Aorta (tissue), 5 donors: ENCODE measurements at places on chromosomes 16 and 17. TPM values are rescaled to one million over a fixed set of nuclear protein-coding genes. Genes with fewer than 3 reads are reported as not detected.

The GDPD1 gene
- 1.5 TPM for total RNA-seq

The TBC1D28 gene
- not detected for total RNA-seq

The MYH1 gene
- not detected for total RNA-seq

The KPNB1 gene
- 171 TPM for total RNA-seq

The TBC1D3H gene
- not detected for total RNA-seq

The HS3ST3B1 gene
- total RNA-seq, result 0.63 TPM

The SPSB3 gene
- 33.6 TPM for total RNA-seq

The OR1F1 gene
- not detected for total RNA-seq

The STH gene
- total RNA-seq, result not detected

The ALOX15B gene
- 1.0 TPM for total RNA-seq

- peak; percentile 52 for DNase-seq
These were observed 292.0 kb downstream of the CPPED1 start for GRCh38 chr16:12511708-12512107.

- DNase-seq, result no peak
These were observed 28.0 kb downstream of the GNA13 start for GRCh38 chr17:65028545-65028843.

DNA sequence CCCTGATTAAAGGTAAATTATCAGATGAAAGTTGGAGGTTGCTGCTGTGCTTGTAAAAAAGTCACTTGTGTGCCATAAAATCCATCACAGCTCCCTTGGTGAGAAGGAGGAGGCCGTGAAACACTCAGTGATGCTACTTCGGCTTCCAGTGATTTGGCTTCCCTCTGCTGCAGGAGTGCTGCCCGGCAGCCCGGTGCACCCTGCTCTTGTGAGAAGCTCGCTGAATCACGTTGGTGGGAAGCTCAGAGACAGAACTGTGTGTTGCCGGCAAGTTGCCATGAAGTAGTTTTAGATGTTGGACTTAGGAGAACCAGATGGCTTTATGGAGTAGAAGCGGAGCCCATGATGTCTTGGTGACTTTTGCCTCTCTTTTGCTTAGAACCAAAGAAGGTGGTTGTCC is 33.3 kb downstream of the MSI2 start:
- no peak for DNase-seq

- peak; percentile 83 for DNase-seq
These were observed 3.2 kb upstream of the METRN start for GRCh38 chr16:711548-712320.

DNA sequence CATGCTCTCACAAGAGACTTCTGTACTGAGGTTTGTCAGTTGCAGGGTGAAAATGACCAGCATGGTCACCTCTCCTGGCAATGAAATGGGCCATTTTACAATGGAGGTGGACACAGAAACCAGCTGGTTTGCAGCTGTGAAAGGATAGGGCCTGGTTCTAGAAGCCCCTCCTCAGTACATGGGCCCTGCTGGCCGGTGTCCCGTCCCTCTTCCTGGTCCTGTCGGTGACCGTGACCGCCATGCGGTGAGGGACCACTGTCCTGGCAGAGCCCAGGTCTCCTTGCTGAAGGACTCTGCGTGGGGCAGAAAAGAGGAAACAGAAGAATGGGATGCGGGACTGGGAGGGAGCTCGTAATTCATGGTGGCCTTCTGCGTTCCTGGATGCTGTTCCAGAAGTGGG is 76.0 kb upstream of the ZNF423 start:
- peak; percentile 56 for DNase-seq

DNA sequence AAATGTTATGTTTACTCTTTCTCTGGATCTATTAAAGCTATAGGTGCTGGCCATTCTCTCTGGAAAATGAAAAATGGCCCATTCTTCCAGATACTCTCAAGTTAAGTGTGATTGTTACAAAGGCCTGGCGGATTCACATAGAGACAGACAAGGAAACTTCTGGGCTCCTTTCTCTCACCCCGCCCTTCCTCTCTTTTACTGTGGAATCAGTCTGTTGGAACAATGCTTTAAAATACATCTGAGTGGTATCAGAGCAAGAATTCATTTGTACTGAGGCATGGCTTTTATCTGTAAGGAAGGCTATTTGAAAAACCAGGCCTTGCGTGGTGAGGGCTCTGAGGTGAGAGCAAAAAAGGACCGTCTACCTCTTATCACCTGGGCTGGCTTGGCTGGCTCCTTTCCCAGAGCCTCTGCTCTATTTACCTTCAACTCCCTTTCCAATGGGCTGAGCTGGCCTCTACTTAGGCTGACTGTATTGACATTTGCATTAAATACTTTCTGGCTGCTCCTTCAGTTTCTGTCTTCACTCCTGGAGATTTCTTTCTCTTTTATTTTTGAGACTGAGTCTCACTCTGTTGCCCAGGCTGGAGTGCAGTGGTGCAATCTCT is 274.0 kb downstream of the PHKB start:
- DNase-seq, result no peak

GRCh38 chr16:53689636-53690035 is 14.0 kb downstream of the RPGRIP1L start:
- DNase-seq, result no peak

GRCh38 chr16:7268182-7268581 is 64.5 kb upstream of the RBFOX1 start:
- no peak for DNase-seq

GRCh38 chr16:85446951-85447692 is 166.0 kb upstream of the GSE1 start:
- no peak for DNase-seq

DNA sequence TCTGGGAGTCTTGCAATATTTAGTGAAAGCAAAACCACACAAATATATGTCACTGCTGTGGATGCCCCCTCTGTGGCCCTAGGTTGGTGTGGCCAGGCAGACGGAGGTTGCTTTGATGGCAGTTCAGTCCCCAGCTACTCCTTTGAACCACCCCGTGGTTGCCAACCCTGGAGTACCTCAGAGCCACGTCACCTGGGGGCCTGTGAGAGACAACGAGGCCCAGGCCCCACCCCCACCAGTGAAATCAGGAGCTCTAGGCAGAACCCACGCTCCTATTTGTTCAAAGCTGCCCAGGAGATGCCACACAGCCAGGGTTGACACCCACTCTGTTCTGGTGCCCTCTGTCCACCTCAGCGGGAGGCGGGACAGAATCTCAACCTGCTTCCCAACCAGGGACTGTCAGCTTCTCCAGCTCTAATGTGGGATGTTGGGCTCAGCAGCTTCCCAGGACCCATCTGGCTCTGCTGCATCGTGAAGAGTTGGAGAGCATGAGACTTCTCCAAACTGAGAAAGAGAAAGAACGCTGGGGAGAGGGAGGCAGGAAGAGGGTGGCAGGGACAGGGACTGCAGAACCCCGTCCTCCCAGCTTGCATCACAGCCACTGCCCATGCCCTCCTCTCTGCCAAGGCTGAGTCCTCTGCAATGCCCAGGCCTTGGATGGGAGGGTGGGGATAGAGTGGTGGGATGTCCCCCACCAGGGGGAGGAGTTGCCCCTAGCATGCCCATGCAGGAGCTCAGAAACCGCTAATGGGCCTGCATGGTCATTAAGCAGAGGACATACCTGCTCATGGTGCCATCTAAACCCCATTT is 81.8 kb downstream of the C16orf78 start:
- DNase-seq, result peak; percentile 33

DNA sequence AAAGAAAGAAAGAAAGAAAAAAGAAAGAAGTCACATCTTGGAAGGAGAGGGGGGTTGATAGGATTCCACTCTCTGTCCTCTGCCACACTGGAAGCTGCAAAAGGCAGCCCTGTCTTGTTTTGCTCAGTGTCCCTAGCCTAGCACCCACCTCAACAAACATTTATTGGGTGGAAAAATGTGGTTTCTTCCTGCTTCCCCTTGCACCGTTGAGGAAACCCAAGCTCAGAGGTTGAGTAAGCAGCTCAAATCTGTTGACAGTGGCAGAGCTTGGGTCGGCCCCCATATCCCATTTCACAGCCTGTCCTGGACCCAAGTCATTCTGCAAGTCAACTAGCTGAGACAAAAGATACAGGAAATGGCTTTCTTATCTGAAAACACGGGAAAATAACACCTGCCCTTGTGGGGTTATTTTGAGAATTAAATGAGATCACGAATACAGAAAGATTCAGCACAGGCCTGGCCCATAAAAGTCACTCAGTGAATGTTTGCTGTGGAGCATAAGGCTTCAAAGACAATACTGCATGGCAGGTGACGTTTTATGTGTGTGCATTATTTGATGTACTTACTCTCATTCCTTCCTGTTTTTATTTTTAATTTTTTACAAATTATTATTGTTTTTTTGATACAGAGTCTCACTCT is 63.6 kb downstream of the SCNN1B start:
- DNase-seq, result no peak

DNA sequence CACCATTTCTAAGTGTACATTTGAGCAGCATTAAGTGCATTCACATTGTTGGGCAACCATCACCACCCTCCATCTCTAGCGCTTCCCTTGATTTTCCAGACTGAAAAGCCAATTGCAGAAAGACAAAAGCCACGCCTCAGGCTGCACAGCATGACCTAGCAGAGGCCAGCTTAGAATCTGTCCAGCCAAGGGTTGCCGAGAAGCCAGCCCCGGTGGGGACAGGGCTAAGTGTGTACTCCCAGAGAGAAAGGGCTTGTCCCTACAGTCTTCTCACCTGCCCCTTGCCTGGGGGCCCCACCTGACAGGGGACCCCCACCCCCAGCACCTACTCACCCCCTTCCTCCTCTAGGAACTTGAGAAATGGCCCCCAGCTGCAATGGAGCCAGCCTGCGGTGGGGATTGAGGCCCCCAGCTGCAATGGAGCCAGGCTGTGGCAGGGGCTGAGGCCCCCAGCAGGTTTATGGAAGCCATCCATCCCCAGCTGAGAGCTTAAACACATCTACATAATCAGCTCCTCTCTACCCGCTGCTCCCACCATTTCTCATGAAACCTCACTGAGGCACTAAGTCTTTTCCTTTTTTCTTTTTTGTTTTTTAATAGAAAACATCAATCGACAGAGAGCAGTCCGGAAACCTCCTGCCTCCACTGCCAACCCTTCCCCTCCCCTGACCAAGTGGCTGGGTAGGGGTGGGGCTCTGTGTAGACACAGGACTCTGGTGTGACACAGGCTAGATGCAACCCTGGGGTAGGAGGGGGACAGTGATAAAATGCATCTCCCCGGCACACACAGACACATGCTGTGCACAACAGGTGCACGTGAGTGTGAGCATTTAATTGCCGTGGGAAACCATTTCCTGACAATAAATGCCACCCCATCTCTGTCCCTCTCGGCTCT is 77.9 kb downstream of the CCT6B start:
- DNase-seq, result no peak

GRCh38 chr17:10198509-10199249 is at the start of gene GAS7:
GAS7 (minus strand) TSS chr17:10198606.
- peak; percentile 83 for DNase-seq

DNA sequence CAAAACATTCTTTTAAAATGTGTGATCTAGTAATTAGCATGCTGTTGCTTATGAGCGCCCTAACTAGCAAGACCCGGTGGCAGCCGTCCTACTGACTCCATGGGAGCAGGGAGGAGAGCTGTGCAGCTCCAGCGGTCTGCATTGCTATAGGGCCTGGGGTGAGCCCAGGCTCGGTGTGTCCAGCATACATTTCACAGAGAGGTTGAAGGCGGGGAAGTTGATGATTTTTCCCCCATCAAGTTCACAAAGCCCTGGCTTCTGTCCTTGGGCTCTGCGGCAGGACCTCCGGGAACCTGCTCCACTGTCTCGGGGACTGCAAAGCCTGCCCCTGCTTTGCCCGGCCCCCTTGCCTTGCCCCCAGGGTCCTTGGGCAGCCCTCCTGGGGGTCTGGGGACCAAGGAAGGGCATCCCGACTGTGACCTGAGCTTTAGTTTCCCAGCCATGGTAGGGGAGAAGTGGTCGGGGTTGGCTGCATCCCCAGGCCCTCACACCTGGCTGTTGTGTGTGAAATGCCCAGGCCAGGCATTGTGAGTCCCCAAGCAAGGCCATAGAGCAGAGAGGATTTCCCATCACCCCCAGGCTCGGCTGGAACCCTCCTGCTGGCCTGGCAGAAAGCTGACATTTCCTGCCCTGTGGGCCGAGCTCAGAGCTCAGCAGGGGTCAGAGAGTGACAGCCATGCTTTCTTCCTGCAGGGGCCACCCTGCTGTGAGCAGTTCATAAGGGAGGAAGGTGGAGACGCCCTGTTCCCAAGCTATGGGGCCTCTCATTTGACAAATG is 24.8 kb downstream of the KCNJ12 start:
- no peak for DNase-seq

DNA sequence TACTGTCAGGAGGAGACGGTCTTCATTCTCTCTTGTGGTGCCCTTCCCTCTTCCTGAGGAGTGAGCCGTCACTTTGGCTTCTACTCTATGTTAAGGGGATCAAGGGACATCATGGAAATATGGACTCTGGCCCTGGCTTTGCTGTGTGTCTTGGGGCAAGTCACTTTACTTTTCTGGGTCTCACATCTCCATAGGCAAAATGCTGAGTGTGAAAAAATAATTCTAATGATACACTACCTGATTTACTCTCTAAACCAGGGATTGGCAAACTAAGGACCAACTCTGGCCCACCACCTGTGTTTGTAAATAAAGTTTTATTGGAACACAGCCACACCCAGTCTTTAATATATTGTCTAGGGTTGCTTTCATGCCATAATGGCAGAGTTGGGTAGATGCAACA is 548.7 kb upstream of the CDH5 start:
- no peak for DNase-seq

- no peak for DNase-seq
These were observed 57.9 kb upstream of the MAF start for GRCh38 chr16:79658301-79659033.

DNA sequence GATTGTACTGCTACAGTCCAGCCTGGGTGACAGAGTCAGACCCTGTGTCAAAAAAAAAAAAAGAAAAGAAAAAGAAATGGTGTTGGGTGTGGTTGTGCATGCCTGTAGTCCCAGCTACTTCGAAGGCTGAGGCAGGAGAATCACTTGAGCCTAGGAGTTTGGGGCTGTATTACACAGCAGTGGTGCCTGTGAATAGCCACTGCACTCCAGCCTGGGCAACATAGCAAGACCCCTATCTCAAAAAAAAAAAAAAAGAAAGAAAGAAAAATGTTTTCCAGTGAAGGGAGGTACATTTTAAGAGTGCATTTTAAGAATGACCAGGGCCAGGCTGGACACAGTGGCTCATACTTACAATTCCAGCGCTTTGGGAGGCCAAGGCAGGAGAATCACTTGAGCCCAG is 6.3 kb downstream of the ARL2BP start:
- DNase-seq, result no peak

- DNase-seq, result no peak
These were observed 12.2 kb upstream of the MMD start for GRCh38 chr17:55433629-55434422.

DNA sequence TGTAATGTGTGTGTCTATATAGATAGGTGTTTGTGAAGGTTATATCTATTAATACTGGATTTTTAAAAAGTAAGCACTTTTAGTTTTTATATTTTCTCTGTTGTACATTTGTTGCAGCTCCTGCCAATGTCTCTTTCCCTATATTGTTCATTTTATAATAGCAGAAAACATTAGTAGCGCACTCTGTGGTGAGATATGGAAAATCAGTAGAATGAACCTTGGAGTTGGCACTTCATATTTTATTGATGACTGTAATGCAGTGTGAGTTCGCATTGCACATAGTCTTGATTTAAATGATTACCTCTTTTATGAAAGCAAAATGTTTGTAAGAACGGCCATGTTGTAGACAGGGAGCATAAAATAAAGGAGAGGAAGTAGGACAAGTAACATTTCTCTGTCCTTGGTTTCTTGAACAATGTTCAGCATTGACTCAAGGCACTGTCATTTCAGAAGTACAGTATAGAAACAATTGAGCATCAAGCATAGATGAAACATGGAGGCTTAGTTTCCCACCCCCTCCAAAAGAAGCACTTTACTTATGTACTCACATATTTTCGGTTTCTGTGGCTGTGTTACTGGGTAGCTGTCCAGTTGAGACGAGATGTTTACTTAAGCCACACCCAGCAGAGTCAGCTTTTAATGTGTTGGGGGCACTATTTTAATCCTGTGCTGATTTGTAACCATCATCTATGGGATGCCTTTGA is 74.0 kb downstream of the TANC2 start:
- DNase-seq, result no peak
